AG09309 (cell line): ENCODE measurements at places on chromosomes 4 and X.

- DNase-seq, result no peak
Observed at GRCh38 chrX:147920161-147920666, 8.5 kb downstream of the FMR1 start.

DNA sequence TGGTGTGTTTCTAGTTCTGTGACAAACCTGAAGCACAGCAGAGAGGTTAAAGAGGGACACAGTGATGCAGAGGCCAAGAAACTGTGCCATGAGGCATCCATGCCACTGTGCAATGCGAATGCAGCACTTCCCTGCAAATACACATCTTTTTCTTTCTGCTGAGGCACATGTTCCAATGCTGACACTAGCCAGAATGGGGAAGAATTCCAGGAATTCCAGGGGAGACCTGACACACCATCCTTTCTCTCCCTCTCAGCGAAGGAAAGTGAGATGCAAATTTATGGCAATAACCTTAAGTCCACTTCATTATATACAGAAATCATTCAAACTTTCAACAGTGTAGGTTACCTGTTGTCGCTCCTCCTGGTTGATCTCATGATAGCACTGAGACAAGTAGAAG, 204.8 kb downstream of the LDB2 start:
- no peak for DNase-seq

GRCh38 chrX:97039363-97040029, 155.8 kb downstream of the RPA4 start:
- no peak for DNase-seq

- DNase-seq, result no peak
Observed at GRCh38 chr4:78057600-78058550, 752 bp downstream of the FRAS1 start.

DNA sequence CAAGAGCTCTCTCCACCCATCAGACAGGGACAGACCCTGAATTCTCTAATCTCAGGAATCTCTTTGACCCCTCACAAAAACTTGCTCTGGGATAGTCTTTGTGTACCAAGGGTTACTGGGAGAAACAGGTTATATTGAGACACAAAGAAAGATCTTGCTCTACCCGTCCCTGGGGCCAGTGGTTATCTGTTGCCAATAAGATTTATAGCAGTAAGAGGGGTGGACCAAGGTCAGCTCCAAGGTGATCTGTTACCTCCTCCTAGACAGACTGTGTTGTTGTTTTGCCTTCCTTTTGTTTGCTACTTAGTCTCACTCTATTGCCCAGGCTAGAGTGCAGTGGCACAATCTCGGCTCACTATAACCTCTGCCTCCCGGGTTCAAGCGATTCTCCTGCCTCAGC, 16.3 kb upstream of the ATP6AP2 start:
- DNase-seq, result no peak

DNA sequence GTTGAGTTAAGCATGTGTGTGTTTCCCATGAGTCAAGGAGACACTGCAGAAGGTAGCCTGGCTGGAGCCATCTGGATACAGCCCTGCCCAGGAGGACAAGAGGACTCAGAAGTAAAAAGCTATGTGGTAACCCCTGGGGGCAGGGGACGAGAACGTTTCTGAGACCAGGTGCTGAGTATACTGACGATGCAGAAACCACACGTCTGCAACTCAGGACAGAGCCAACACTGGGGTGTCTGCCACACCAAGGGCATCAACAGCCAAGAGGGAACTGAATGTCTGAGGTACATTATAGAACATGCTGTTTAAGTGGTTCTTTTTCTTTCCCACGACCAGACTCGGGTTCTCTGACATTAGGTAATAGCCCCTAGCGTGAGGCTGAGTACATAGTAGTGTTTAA, 94.1 kb upstream of the GPR34 start:
- no peak for DNase-seq

DNA sequence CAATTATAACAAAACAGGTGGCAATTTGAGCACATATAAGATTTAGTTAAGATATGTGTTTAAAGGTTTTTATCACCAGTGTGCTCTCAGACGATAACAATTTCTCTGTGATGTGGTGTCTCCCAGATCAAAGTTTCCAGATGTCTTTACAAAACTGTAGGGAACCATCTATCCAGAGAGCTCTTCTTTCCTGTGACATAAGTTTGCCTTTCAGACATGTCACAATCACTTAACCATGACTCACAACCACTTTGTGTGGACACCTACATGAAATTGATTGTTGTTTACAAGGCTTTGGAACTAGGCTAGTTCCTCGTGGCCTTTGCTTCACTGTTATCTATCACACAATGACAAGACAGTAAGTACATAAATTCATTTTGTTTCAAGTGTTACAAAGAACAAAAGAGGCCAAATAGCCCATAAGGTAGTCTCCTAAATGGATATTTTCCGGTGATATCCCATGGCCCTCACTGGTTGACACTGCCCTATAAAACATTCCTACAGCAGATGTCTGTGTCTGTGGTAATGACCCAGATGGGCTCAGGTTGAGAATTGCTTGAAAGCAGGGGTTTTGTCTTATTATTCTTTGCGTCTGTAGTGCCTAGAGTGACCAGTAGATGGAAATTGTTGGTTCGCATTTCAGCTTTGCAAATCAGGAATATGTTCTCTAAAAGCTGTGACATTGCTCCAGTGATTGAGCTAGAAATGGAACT, 297.8 kb upstream of the FAM241A start:
- DNase-seq, result no peak

- DNase-seq, result no peak
Observed at GRCh38 chr4:184097241-184097605, 120.5 kb downstream of the ENPP6 start.

GRCh38 chrX:110359273-110359672, 625 bp downstream of the RTL9 start:
- no peak for DNase-seq

GRCh38 chr4:130825284-130825683, 1729.3 kb downstream of the C4orf33 start:
- no peak for DNase-seq

DNA sequence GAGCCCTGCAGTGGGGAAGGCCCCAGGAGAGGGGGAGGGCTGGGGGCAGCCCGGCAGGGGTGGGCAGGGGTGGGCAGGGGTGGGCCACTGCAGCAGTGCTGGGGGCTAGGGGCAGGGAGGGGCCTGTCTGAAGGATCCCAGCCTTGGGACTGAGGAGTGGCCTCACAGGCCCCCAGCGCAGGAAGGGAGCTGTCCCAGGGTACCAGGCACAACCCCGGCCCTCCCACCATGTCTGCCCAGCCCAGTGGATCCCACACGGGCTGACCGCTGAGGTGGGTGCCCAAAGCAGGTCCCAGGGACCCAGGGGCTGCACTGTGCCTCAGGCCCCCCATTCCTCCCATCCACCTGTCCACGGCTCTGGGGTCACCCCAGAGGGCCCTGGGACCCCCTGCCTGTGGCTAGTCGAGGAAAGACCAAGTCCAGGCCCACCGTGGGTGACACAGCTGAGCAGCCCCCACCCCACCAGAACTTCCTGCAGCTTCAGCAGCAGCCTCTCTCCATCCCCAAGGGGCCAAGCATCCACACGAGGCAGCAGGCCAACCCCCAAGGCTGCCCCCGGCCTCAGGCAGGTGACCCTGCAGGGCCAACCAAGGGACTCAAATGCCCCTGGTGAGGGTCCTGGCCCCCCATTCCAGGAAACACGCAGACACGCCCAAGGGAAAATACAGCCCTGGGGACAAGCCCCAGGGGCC, 46.4 kb downstream of the FAM53A start:
- no peak for DNase-seq

DNA sequence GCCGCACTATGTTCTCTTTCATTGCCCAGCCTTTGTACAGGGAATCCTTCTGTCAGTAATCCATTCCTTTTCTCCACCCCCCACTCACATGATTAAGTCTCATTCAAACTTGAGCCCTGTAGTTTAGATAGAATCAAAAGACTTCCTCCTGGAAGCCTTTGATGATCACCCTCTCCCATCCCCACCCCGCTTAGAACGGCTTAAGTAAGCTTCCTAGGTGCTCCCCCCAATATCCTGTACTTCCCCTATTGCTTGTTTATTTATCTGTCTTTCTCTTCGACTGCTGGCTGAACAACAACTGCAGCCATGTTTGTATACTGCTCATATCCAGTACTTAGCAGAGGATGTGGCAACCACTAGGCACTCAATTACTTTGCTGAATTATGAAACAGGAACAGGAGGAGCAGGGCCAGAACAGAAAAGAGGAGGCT, 38.5 kb upstream of the GPC3 start:
- DNase-seq, result no peak

GRCh38 chr4:184695178-184695896, 38.6 kb downstream of the CENPU start:
- no peak for DNase-seq
